ENCODE measurements at places on chromosomes 16 and 17.
A peak's percentile ranks its signal among the peaks of the same experiment; 100 is the strongest.

GRCh38 chr17:48541577-48542113, 3.3 kb downstream of the HOXB2 start:
- no peak for DNase-seq

DNA sequence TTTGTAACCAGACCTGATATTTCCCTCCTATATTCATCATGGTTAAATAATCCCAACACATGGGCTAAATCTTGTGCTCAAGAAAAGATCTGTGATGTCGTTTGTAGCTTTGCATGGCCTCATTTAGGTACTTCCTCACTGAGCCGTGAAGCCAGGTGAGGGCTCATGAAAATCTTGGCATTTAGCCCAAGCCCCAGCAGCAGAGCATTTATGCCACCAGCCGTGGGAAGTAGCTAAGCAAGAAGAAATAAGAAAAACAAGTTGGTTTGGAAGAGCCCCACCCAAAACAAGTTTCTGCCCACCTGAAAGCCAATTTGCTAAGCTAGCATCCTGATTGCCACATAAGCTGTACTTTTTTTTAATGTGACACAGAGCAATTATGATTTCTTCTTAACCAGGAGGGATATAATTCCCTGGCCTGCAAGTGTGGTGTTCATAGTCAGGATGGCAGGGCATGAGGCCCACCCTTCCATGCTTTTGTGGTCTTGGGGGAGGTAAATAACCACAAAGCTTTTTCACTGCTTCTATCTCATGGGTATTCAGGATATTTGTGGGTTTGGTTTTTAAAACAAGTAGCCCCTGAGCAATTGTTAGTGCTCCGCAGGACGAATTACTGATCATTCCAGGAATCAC, 10.5 kb downstream of the TMIGD1 start:
- no peak for DNase-seq

DNA sequence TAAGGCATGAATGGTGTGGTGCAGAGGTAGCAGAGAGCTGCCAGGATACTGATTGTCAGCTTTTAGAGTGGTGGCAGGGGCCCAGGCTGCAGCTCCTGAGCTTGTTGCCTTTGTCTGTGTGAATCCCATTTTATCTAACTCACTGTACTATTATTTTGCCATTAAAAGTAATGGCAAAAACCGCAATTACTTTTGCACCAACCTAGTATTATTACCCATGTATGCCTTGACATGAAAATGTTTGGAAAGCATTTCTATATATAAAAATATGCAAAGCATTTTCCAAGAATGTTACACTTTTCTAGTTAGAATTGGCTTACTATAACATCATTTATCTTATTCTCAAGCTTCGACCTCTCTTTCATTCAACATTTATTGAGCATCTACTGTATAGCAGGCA, 308.1 kb upstream of the MYOCD start:
- no peak for DNase-seq

DNA sequence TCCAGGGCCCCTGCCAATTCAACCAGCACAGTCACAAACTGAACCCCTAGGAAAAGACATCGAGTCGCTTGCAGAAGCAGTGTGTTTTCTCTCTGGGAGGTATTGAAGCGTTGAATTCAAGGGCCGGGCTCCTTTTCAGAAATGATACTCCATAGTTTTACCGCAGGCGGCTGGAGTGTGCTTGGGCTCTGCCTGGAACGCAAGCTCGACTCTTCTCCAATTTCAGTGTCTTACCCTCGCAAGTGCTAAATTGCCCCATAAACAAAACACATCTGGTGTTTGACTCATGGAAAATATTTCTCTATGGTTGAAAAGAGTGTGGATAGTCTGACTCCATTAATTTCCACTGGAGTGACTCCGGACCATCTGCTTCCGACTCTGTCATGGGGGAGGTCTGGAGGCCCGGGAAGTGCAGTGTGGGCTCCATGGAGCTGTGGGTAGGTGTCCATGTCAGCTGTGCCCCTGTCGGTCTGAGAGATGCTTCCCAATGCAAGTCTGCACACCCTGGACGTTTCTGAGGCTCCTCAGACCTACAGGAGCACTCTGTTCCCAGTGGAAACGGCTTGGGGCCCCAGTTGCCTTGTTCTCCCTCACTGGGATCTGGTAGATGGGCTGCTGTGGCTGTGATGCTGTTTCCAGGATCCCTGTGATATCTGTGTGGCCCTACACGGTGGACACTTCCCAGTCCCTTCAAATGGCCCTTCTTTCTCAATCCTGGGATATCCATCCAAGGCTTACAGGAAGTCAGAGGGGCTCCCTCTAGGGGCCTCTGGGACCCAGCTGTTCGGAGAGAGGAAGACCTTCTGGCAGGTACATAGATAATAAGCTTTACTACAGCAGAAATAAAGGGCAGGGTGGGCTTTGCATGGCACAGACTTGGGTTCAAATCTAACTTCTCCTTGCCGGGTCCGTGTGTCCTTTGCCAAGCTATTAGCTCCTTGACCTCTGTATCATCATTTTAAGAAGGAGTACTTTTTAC, 119.8 kb upstream of the CDH13 start:
- DNase-seq: no peak

DNA sequence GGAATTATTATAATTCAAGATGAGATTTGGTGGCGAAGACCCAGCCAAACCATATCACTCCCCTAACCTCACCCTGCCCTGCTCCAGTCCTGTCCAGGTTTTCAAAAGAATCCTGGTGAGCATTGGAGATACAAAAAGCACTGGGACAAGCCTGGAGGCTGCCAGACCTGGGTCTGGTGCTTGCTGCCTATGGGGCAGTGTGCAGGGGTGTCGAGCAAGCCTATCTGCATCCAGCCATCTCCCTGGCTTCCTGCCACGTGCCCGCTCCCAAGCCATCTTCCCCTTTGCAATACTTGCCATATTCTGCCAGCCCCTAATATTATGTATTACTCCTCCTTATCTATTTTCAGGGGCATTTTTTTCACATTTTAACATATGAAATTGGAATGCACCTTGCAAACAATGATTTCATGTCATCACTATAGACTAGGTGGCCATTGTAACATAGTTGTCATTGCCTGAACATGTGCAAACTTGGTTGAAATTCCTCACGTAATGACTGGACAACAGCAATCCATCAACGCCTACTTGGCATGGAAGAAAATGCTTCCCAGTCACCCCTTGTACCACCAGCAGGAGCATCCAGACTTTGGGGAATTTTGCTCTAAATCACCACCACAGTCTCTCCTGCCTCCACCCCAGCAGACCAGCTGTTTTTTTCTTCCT, 8.1 kb upstream of the KDM8 start:
- no peak for DNase-seq

GRCh38 chr16:77912617-77913016, 109.7 kb upstream of the CLEC3A start:
- no peak for DNase-seq

- no peak for DNase-seq
These were observed 52.2 kb upstream of the TMC5 start for GRCh38 chr16:19365486-19365885.

DNA sequence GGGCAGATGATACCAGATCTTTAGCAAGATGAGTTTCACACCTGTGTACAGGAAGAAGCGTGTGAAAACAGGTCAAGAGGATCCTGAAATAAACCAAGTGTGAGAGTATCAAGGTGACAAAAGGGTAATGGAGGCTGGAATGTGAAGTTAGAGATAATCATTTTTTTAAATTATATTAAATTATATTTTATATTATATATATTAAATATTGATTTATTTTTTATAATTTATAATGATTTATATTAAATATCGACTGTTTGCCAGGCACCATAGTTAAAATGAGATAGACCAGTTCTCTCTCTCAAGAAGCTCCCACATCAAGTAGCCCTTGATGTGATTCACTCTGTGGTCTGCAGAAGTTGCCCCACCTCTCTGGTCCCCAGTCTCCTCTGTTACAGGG, 360.2 kb upstream of the HSBP1 start:
- no peak for DNase-seq

DNA sequence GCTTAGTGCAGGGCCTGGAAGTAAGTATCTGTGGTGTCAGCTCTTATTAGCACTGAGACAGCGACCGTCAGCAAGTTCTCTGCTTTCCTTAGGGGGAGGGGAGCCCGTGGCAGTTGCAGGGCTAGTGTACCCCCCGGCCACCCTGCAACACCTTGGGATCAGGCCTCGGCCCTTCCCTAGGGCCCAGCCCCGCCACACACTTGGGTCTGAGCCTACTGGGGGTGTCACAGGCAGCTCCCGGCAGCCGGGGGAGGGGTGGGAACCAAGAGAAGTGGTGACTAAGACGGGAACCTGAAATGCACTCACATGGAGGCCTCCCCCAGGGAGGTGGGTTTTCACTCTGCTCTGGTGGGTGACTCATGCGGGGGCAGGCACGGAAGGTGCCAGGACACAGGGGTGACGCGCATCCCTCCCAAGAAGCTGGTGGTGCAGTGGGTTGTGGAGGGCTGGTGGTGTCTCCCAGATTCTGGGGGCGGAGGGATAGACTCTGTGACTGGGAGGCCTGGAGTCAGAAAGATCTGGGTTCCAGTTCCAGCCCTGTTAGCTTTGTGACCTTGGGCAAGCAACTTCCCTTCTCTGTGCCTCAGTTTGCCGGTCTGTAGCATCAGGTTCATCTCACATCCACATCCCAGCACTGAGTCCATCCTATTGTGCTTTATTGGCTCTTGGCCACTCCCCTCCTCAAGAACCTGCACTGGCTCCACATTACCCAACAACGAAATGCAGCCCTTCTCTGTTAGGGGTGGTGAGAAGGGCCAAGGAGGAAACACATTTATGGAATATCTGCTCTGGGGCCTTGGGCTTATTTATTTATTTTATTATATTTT, 44.5 kb downstream of the LAT start:
- peak; percentile 74 for DNase-seq

- peak; percentile 1 for DNase-seq
These were observed 71.5 kb upstream of the N4BP1 start for GRCh38 chr16:48681520-48681919.

DNA sequence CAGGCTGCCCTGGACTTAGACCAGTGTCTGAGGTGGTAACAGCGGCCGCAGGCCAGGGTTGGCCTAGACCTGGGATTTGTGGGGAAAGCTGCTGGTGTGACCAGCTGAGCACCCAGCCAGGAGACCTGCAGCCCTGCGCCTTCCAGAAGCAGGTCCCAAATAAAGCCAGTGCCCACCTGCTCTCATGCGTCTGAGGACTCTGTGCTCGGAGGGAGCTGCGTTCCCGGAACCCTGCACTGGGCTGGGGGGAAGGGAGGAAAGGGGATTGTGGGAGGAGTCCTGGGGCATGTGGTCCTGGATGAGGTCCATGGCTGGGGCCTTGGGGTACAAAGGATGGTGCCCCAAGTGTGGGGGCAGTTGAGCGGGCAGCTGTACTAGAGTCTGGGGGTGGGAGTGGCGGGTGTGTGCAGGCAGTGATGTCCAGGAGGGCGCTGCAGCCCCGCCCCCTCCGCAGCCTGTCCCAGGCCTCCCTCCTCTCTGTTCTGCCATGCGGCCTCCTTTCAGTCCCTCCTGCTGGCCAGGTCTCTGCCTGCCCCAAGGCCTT, 1.8 kb upstream of the NECAB2 start:
- no peak for DNase-seq

GRCh38 chr16:23394141-23394831, 58.7 kb downstream of the COG7 start:
- DNase-seq: no peak

- DNase-seq: no peak
These were observed 81.8 kb upstream of the TOB1 start for GRCh38 chr17:50947782-50948543.

GRCh38 chr17:55806745-55807495, 56.1 kb downstream of the PCTP start:
- DNase-seq: no peak

DNA sequence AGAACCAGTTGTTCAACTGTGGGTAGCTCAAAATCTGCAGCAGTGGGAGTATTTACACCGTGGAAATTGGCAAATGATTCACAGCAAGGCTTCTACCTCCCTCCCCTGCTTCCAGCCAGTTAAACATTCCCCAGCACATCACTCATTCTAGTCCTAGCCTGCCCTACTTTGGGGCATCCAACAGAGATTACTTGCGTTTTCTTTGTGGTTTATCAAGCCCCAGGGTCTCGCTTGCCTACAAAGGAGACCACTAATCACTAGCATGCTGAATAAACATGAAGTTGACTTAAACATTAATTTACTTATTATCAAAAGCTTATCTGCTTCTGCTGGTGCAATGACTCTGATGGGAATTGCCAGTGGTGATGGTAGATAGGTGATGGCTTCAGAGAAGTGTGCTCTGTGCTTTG, 94.5 kb downstream of the MARF1 start:
- DNase-seq: no peak

GRCh38 chr16:566475-567372, at the start of gene NHLRC4:
NHLRC4 (plus strand) TSS chr16:567005; CDS start chr16:568048, 1,043 bp downstream.
- peak; percentile 56 for DNase-seq

- DNase-seq: no peak
These were observed 26.4 kb downstream of the TMEM235 start for GRCh38 chr17:78257810-78258322.

- DNase-seq: no peak
These were observed 41.7 kb upstream of the JPH3 start for GRCh38 chr16:87560428-87561199.

Data from kidney capillary endothelial cell (primary cell).